T-cell (primary cell): ENCODE measurements at places on chromosomes 3 and 15.

DNA sequence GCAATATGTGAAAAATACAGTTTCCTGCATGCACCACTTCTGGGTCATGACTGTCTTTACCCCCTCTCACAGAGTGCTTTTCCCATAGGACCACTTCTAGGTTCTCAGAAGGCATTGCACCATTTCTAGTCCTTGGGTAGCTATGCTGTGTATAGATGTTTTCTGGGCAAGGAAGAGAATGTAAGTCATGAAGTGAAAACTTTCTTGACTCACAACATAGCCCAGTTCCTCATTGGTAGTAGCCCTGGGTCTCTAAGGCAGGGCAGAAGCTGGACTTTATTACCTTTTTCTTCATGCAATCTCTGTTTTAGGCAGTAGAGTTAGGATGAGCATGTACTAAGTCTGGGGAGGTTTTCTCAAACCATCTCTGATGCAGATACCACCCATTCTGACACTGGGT is 203.1 kb downstream of the EPHB1 start:
- no peak for DNase-seq

- no peak for DNase-seq
Observed at GRCh38 chr3:291646-292436, 95.3 kb downstream of the CHL1 start.

GRCh38 chr3:184322731-184323487 is 8.5 kb downstream of the EIF4G1 start:
- DNase-seq, result peak; percentile 21

DNA sequence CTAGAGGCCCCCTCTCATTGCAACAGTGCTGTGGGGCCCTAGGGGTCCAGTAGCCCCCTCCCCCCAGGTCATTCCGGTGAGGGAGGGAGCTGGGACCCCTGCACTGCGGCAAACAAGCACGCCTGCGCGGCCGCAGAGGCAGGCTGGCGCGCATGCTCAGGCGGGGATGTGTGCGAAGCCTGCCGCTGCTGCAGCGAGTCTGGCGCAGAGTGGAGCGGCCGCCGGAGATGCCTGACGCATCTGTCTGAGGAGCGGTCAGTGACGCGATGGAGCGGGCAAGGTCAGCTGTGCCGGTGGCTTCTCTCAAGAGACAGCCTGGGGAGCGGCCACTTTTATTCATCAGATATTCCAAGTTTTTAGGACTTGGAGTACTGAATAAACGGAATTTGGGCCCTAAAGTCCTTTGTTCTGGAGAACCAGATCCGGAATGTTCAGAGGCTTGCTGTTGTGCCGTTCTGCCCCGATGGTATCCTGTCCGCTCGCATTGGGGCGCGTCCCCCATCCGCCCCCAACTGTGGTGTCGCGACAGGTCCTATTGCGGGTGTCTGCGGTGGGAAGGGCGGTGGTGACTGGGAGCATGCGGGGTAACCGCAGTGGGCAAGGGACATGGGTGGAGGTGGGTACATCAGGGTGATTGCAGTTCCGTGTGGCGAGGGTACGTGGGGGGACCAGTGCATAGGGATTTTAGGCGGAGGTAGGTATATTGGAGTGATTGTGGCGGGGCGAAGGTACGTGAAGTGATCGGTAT is at the start of the genes SNRPN and SNURF:
TSS of gene SNRPN (plus strand) at position 205 of the 748 bp plus-strand sequence. CDS start 19,467 bp downstream, outside the sequence.
TSS of gene SNURF (plus strand) at position 205 of the 748 bp plus-strand sequence. CDS start at position 267, 62 bp downstream.
- DNase-seq, result peak; percentile 34

DNA sequence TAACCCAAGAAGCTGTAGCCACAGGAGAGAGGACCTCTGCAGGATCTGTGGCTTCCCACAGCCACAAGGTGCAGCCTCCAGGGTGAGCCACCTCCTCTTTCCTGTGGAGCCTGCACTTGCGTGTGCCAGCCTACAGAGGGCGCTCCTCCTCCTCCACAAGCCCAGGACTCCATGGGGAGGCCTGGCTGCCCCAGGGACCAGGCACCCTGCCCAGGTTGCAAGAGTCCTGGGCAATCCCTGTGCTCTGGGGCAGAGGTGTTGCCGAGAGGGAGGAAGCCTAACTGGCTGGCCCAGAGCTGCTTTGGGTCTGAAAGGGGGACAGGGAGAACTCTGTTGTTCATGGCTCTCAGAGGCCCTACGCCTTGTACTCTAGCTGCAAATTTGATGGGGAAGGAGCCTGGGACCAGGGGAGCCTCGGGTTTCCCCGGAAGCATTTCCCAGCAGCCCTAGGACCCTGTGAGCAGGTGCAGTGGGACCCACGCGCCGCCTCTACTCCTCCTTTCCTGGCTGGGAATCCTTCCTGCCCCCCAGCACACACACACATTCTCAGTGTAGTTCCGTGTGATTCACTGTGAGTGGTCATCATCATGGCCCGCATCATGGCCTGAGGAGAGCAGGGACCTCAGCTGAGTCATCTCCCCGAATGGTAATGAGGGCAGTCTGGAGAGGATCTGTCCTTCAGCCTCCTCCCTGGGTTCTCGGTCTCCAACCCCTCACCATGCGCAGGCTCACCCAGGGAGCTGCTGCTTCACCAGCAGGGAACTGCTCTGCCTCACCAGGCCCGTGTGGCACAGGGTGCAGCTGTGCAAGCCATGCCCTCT is 24.3 kb downstream of the TBC1D21 start:
- peak; percentile 33 for DNase-seq

DNA sequence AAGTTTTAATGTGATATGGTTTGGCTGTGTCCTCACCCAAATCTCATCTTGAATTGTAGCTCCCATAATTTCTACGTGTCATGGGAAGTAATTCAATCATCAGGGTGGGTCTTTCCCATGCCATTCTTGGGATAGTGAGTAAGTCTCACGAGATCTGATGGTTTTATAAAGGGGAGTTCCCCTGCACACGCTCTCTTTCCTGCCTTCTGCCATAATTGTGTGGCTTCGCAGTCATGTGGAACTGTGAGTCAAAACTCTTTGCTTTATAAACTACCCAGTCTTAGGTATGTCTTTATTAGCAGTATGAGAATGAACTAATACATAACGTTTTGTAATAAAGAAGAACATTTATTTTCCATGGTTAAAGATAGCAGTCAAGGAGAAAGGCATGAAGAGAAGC is 39.2 kb upstream of the GOLIM4 start:
- DNase-seq, result no peak

GRCh38 chr15:97976766-97977503 is 16.4 kb downstream of the ARRDC4 start:
- DNase-seq, result no peak

- DNase-seq, result no peak
Observed at GRCh38 chr3:134325061-134325705, 49.1 kb downstream of the AMOTL2 start.

- no peak for DNase-seq
Observed at GRCh38 chr15:95405447-95405846, 925.1 kb upstream of the NR2F2 start.

- no peak for DNase-seq
Observed at GRCh38 chr15:64875641-64876223, 34.0 kb downstream of the PLEKHO2 start.

GRCh38 chr3:142817897-142818296 is 71.0 kb downstream of the PCOLCE2 start:
- DNase-seq, result no peak
